Upper lobe of right lung (tissue), 1 donor: ENCODE measurements at places on chromosomes 6 and 20.

- H3K27ac ChIP-seq = no peak overlapping the region
- H3K27me3 ChIP-seq = no peaks in the 10 kb centered on the region
- no peak overlapping the region for H3K4me3 ChIP-seq
- DNase-seq = no peak
- H3K4me1 ChIP-seq = no peaks in the 10 kb centered on the region
Observed at GRCh38 chr6:50661636-50662035, 51.7 kb upstream of the TFAP2D start.

- H3K4me3 ChIP-seq = no peak overlapping the region
- no peaks in the 10 kb centered on the region for H3K36me3 ChIP-seq
- H3K4me1 ChIP-seq = no peaks in the 10 kb centered on the region
- no peak overlapping the region for H3K27ac ChIP-seq
- no peaks in the 10 kb centered on the region for H3K27me3 ChIP-seq
- DNase-seq = no peak
Observed at GRCh38 chr6:2378891-2379652, 133.7 kb upstream of the GMDS start.

GRCh38 chr6:85574932-85575598, 18.6 kb downstream of the SNX14 start:
- H3K27me3 ChIP-seq = no peaks in the 10 kb centered on the region
- H3K4me3 ChIP-seq = no peak overlapping the region
- H3K36me3 ChIP-seq = peaks cover 25% of the 10 kb centered on the region
- no peaks in the 10 kb centered on the region for H3K4me1 ChIP-seq
- no peak for DNase-seq
- no peak overlapping the region for H3K27ac ChIP-seq

DNA sequence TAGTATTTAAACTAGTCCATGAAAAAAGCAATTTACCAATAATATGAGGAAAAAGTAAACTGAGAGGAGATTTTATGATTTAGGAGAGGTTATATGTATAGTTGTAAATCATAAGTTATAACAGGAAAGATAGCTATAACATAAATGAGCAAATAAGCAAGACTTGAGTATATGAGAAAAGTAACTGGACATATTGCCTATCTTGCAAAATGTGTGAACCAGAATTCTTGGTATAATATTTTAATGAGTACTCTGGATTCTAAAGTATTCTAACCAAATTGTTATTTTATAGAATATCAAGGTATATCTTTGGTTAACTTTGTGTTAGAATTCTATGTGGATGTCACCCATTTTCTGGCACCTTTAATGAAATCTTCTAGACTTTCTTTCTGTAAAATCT, 124.6 kb downstream of the PHF3 start:
- DNase-seq = no peak
- H3K36me3 ChIP-seq = peaks cover 4% of the 10 kb centered on the region
- no peak overlapping the region for H3K27ac ChIP-seq
- H3K27me3 ChIP-seq = no peaks in the 10 kb centered on the region

DNA sequence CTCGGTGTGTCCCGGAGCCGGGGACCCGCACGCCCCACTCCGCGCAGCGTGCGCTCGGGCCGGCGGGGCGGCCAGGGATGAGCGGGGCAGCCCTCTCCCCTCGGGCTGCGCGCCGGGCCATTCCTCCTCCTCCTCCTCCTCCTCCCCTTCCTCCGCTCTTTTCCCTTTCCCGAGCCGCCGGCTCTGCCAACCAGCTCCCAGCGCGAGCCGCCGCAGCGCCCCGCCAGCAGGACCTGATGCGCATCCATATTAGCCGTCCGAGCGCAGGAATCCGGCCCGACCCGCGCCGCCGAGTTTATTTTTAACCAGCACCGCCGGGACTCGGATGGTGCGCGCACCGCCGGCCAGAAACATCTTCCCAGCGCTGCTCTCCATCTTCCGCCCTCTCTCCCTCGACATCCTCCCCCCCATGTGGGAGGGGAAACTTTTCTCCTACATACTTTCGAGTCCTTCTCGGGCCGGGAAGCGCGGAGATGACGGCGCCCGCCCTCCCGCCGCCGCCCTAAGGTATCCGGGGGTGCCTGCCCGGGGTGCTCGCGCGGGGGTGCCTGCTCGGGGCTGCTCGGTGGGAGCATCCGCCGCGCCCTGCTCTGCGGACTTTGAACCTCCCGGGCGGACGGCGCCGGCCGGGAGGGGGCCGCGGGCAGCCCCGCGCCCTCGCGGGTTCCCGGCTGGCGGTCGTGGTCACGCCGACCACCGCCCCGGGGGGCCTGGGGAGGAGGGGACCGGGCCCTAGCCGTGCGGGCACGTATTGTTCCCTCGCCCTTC, 619 bp downstream of the RREB1 start:
- peak overlapping the region; percentile 97 for H3K4me3 ChIP-seq
- H3K27ac ChIP-seq = peak overlapping the region; percentile 91
- no peaks in the 10 kb centered on the region for H3K36me3 ChIP-seq
- DNase-seq = peak; percentile 80

DNA sequence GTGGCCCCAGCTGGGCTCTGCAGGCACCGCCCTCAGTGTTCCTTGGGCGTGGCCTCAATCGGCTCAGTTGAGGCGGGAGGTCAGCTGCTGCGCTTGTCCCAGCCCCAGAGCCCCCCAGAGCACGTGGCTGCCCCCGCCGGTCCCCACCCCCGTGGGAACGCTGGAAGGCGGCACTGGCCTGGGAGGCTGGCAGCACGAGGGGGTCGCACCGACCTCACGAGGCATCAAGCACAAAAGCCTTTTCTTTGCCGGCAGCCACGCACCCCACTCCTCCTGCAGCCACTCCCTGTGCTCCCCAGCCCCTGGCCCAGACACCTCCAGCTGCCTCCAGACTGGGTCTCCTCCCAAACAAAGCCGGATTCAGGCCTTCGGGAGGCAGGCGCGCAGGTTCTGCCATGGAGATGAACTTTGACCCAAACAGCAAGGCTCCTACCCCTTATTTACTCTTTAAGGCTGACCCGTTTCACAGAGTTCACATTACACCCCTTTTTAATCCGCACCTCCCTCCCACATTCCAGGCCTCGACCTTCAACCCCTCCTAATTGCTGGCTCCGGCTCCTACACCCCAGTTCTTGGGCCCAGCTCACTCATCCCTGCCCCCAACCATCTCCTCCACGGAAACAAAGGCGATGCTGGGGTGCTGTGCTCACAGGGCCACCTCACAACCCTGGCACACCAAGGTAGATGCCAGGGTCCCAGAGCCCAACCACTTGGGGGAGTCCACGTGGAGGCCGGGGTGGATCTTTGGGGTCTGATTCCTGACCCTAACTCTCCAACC, 111.7 kb downstream of the NOL4L start:
- H3K36me3 ChIP-seq = no peaks in the 10 kb centered on the region
- H3K27ac ChIP-seq = peak overlapping the region; percentile 78
- H3K27me3 ChIP-seq = no peaks in the 10 kb centered on the region
- no peak overlapping the region for H3K4me3 ChIP-seq
- H3K4me1 ChIP-seq = peaks cover 65% of the 10 kb centered on the region

GRCh38 chr6:112054001-112054400, at the start of gene CCN6:
TSS of gene CCN6 (plus strand) at chr6:112054104. CDS start at chr6:112054358, 254 bp downstream.
- no peaks in the 10 kb centered on the region for H3K4me1 ChIP-seq
- no peaks in the 10 kb centered on the region for H3K36me3 ChIP-seq
- no peak for DNase-seq
- no peaks in the 10 kb centered on the region for H3K27me3 ChIP-seq
- no peak within 1 kb of the TSS for H3K4me3 ChIP-seq
- H3K27ac ChIP-seq = no peak within 1 kb of the TSS

DNA sequence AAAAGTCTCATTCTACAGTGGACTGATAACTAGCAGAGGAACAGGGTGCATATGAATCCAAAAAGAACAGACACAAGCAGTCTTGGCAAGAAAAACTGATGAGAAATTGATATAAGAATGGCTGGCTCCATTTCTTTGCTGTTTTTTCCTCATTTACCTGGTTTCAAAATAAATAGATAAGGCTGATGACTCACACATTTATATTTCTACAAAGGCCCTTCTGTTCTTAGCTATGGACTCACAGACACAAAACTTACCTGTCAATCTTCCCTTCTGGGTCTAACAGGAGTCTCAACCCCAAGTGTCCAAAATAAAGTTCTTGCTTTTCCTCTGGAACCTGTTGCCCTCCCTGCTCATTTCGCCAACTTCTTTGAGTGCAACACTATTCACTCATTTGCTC, 941 bp downstream of the SLC17A4 start:
- no peaks in the 10 kb centered on the region for H3K27me3 ChIP-seq
- H3K4me1 ChIP-seq = no peaks in the 10 kb centered on the region
- DNase-seq = no peak
- H3K36me3 ChIP-seq = no peaks in the 10 kb centered on the region
